ENCODE measurements at places on chromosomes 7 and 10. TPM values are rescaled to one million over a fixed set of nuclear protein-coding genes. Genes with fewer than 3 reads are reported as not detected.

Gene BAMBI
- 38.4 TPM for polyA plus RNA-seq

Gene GDF2
- polyA plus RNA-seq, result not detected

Gene CLDN3
- polyA plus RNA-seq, result 54.1 TPM

Gene INPP5F
- polyA plus RNA-seq, result 50.9 TPM

Gene DOCK1
- 69.5 TPM for polyA plus RNA-seq

Gene FGFR2
- 134 TPM for polyA plus RNA-seq

Gene GIMAP8
- polyA plus RNA-seq, result 9.4 TPM

Gene MDFIC
- 35.0 TPM for polyA plus RNA-seq

Gene ARHGEF35
- 21.8 TPM for polyA plus RNA-seq

Gene GALNT17
- 4.0 TPM for polyA plus RNA-seq

Gene CALHM3
- not detected for polyA plus RNA-seq

Gene C10orf90
- 0.70 TPM for polyA plus RNA-seq
